ENCODE measurements at places on chromosomes 16 and 17.

GRCh38 chr16:5951486-5951885, 853.9 kb upstream of the EEF2KMT start:
- DNase-seq, result no peak

DNA sequence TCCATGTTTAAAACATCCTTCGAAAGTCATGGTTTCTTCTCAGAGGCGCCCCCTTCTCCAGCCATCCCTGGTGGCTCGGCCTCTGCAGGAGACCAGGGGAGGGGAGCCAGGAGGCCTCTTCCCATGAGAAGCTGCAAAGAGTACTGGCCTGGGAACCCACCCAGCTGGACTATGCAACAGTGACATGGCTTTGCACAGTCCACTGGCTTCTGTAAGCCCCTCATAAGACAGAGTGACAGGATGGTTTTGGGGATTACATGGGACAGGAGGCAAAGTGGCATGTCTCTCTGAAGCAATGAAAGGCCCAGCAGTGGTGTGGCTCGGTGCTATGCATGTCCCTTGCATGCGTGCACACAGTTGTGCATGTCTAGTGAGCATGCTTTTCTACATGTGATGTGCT, 99.5 kb downstream of the C16orf78 start:
- no peak for DNase-seq

- DNase-seq, result peak; percentile 78
Observed at GRCh38 chr17:83101805-83102480, 22.5 kb downstream of the METRNL start.

GRCh38 chr16:81517629-81518438, 73.2 kb downstream of the CMIP start:
- DNase-seq, result no peak

DNA sequence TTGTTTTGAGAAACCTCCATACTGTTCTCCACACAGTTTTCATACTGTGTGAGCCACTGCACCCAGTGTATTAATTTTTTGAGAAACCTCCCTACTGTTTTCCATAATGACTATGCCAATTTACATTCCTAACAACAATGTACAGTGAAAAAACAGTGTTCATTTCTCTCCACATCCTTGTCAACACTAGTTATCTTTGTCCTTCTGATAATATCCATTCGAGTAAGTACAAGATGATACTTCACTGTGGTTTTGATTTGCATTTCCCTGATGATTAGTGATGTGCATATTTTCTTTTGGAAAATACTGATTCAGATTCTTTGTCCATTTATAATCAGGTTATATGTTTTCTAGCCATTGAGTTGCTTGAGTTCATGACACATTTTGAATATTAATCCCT, 462.0 kb downstream of the CDH11 start:
- no peak for DNase-seq

GRCh38 chr17:4969551-4970173, 2.0 kb upstream of the SPAG7 start:
- no peak for DNase-seq

DNA sequence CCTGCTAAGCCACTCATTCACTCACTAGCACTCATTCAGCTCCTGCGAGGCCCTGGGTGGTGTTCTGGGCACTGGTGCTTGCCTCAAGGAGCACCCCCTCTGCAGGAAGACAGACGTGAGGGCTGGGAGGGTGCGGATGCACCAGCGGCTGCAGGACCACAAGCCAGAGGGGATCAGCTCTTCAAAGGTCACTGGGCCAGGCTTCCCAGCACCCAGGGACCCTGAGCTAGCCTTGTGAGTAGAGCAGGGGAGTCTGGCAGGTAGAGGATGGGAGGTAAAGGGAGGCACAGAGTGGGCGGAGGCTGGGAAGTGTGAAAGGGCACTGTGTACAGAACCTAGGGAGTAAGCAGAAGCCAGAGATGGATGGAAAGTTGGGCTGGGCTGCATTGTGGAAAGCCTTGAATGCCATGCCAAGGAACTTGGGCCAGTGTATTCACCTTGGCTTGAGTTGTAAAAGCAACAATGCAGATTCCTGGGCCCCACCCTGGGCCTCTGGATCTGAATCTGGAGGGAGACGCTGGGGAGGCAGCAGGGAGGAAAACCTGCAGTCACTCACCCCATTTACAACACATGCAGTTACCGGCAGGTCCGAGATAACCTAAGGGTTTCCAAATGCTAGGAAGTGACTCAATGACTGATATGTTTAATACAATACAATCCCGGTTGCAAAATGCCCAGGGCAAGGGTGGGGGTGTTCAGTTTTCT, 1.7 kb downstream of the IL4R start:
- DNase-seq, result peak; percentile 86

DNA sequence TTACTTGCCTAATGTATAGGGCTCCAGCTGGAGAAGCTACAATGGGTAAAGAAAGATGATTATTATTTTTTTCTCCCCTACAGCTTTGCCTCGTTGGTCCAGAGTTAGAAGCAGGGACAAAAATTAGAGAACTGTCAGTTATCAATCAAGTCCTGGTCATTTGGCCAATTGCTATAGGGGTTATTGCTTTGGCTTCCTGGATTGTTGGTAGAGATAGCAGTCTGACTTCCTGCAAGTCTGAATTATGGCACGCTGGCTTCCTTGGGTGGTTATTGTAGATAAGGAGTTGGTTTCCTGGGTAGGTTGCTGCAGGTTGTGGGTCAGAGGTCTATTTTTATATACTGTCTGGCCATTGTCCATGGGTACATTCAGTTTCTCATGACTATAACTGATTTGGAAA, 84.7 kb upstream of the ELAC2 start:
- DNase-seq, result no peak

- DNase-seq, result peak; percentile 69
Observed at GRCh38 chr17:38444151-38444550, 15.9 kb downstream of the ARHGAP23 start.

DNA sequence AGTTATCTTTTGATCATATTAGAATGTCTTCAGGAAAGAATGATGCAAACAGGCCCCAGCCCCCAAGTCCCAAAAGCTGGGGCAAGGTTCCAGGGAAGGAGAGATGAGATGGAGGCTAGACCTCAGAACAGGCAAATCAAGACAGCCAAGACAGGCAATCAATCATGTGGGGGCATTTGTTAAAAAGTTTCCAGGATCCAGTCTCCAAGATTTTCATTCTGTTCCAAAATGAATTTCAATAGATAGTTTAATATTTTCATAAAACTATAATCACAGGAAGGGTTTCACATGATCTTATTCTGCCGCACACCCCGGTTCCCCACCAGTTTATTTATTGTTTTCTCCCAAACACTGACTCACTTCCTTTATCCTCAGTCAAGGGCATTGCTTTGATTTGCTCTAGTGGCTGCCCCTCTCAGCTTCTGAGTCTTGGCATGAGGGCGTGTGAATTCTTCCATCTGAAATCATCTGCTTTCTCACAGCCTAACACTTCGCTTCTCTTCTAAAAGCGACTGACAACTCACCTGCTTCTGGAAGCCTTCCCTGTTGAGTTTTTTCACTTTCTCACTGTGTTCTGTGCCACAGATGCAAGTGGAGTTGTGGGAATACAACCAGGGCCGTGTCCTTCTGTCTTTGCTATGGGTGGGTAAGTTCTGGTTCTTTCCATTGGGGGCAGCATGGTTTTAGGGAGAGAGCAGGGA, 12.2 kb upstream of the TERF2 start:
- DNase-seq, result no peak

GRCh38 chr16:4404247-4404966, 12.0 kb downstream of the CORO7 start:
- peak; percentile 79 for DNase-seq

DNA sequence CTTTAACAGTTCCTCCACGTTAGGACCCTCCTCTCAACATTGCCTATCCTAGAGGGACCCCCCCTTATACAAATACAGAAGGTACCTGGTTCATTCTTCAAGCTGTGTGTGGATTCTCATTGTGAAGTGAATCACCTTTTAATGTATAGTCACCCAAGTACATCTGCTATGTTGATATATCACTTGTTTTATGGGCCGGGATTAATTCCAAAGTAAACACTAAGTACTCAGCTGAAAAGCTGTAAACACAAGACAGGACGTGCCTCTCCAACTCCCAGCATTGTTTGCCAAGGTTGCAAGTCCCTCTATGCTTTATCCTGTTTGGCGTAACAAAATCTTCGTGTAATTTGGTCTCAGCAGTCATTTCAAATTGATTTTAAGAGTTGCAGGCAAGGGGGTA, 123.6 kb downstream of the RBFOX1 start:
- no peak for DNase-seq

DNA sequence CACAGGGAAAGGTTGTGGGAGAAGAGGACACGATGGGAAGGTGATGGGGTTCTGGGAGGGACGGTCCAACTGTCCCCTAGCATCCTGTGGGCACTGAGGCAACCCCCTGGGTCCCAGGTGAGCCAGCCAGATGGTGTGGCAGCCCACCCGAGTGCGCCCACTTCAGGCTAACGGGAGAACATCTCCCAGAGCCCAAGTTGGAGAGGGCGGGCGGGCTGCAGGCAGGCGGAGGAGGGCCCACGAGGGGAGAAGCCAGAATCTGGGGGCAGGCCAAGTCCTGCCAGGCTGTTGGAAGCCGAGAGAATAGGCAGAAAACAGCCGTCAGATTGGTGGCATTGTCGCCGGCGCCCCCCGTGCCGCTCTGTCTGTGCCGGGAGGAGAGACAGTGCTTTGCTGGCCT, 13.8 kb upstream of the ABCC3 start:
- DNase-seq, result no peak

DNA sequence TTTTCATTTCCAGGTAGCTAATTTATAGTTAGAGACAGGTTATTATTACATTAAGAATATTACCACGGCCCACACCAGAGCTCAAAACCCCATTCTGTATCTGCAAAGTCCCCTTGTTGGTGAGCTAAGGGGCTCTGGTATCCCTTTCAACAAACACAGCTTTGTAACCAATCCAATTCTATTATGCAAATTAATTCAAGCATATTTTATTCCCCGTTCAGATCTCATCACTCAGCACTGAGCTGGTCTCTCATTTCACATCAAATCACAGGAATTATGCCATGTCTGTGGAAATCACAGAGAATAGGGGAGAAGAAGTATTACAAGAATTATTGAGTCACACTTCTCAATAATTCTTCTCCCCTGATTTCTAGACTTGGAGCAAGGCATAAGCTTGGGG, 111.7 kb downstream of the CDH11 start:
- no peak for DNase-seq

DNA sequence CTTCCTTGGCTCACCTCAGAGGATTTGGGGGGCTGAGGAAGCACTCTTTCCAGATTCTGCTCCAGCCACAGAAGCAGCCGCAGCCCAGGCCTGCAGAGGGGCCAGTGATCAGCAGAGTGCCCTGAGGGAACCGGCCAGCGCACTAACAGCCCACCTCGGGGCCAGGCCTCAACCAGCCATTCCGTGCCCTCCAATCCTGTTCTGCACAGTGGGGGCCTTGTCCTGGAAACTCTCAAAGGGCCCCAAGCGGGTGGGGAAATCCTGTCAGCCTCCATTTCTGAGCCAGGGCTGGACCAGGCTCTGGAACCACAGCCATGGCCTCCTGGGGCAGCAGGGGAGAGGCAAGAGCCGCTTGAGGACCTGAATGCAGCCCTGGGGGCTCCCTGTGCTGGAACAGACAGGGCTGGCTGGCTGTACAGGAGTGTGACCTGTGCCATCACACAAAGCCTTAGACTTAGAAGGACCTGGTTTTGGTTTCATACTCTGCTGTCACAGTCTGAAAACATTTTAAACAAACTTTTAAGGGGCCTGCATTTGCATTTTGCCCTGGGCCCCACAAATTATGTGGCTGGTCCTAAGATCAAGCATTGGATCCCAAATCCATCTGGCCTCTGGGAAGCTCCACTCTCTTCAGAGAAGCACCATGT, 10.0 kb downstream of the CNGB1 start:
- DNase-seq, result no peak

DNA sequence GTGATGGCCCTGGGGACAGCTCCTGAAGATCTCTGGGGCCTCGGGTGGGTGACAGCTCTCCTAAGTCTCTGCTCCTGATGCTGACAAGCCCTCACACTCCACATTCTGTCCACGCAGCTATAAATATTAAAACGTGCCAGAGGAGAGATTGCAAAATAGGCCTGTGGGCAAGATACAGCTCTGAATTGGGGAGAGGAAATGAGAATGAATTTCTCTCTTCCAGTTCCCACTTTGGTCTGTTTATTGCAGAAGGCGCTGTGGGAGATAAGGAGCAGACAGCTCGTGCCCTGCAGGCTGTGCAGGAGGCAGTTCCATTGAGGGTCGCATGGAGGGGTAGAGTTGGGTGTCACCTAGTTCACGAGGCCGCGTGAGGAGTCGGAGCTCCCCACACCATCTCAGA, 87.5 kb upstream of the SDK2 start:
- no peak for DNase-seq

DNA sequence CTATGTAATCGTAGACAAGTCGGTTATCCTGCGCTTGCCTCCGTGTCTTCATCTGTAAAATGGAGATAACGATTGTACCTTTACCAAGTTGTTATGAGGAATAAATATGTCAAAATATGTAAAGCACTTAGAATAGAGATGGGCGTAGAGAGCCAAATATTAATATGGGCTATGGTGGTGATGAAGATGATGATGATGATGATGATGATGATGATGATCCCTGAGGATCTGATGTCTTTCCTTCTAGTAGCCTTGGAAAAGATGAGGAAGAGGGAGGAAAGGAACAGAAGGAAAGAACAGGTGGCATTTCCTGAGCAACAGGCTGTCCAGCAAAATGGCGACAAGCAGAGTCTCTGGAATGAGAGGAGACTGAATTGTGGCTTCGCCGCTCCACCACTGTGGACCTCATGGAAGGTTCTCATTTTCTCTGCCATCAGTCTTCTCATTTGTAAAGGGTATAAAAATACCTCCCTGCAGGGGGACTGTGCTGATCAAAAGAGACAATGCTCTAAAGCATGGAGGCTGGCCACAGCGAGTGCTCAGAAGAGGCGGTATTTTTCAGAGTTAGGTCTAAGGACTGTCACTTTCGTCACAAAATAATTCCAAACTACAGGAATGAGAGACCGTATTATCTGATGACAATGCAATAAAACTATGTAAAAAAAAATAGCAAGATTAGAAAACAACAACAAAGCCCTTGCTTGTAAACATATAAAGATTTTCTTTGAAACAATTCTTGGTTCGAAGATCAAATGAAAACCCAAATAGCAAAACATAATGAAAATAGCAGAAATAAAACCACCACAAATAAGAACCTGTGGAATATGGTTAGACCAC, 17.2 kb upstream of the RCVRN start:
- no peak for DNase-seq

DNA sequence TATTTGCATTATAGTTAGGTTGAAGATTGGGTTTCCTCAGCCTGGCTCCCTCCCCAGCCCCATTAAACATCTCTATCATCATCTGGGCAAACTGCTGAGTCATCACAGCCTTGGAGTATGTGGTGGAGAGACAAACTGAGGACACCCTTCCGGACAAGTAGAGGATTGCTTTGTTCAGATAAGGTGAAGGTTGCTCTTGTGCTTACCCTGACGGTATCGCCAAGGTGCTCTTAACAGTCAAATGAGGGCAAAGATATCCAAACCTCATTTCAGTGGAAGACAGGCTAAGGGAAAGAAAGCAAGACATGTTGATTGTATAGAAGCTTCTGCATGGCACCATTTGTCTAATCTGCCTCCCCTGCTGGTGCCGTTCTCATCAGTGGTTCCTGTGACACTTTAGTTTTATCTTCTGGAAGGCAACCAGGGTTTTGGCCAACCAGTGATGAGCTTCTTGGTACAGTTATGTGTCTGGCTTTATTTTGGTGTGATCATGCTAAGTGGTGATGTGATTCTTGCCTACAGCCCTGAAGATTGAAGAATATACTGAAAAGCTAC, 56.9 kb upstream of the LGALS9 start:
- DNase-seq, result no peak

- DNase-seq, result no peak
Observed at GRCh38 chr17:36892112-36892838, 45.0 kb upstream of the LHX1 start.

All from right cardiac atrium (tissue), 5 donors.